K562 (cell line): ENCODE measurements at places on chromosomes 2 and 18.

DNA sequence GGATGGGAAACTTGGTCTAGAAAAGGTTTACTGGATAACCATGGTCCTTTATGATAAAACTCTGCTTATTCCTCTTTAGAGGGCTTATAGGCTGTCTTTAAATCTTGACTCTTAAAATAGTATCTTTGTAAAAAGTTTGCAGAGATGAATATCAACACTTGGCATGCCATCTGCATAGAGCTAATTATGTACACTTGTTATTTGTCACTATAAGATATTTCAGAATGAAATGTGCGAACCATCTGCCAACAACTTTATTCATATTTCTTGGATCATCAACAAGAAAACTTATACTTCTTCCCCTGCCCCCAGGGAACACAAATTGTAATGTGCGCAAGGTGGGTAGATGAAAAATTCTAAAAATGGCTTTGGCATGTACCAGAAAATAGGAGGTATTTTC is 653.0 kb upstream of the CHAC2 start:
- DNase-seq, result no peak

DNA sequence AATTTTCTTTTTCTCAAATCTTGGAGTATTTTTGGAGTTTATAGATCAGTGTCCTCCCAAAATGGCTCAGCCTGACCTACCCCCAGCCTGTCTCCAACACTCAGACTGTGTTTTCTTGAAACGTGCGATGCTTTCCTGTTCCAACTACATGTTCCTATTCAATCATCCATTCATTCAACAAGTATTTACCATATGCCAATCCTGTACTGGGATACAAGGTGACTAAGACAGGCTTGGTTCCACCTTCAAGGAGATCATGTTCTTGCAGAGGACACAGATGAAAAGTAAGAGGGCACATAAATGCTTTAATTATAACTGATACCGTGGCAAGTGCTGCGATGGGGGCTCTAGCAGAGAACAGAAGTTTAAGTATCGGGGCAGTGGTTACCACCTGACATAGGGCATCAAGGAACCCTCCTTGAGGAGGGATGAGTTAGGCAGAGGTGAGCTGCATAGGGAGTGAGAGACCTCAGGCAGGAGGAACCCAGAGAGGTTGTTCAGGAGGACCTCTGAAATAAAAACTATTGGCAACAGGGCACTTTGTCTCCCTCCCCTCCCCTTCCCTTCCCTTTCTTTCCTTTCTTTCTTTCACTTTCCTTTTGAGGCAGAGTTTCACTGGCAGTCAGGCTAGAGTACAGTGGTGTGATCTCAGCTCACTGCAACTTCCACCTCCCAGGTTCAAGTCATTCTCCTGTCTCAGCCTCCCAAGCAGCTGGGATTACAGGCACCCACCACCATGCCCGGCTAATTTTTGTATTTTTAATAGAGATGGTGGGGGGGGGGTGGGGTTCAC is 469.0 kb downstream of the EPHA4 start:
- no peak for DNase-seq

DNA sequence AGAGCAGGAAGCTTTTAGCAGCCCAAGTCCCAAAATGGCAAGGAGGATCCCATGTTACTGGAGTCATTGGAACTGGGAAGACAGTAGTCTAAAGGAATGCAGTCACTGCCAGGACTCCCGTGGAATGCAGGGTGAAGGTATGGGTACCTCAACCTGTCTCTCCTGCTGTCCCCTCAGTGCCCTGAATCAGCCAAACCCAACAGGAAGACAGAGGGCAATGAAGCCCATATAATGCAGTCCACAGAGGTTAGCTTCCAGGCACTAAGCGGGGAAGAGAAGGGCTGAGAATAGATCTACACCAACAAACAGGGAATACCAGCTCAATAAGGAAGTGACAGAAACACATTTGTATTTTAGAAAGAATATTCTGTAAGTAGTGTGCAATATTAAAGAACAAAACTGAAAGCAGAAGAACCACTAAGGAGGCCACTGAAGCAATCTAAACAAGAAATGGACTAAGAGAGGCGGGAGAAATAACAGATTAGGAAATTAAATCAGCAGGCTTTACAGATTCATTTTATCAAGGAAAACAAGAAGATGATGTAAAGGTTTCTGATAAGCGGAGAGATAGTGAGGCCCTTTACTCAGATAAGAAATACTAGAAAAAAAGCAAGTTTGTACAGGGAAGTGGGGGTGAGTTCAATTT is 8.3 kb downstream of the NEMP2 start:
- no peak for DNase-seq

- DNase-seq, result no peak
These were observed 175.7 kb downstream of the ETAA1 start for GRCh38 chr2:67572721-67573435.

- DNase-seq, result no peak
These were observed 10.3 kb downstream of the ERBB4 start for GRCh38 chr2:212528106-212528856.

GRCh38 chr2:42060028-42060427 is 12.2 kb downstream of the PKDCC start:
- DNase-seq, result no peak
